Activated naive CD4-positive, alpha-beta T cell treated with anti-CD3 and anti-CD28 coated beads, Interleukin-2, amount 50 U/mL, for 72 hours (primary cell): ENCODE measurements at places on chromosomes 4 and X.

- no peak for DNase-seq
These were observed 30.6 kb upstream of the MCF2 start for GRCh38 chrX:139738581-139738980.

DNA sequence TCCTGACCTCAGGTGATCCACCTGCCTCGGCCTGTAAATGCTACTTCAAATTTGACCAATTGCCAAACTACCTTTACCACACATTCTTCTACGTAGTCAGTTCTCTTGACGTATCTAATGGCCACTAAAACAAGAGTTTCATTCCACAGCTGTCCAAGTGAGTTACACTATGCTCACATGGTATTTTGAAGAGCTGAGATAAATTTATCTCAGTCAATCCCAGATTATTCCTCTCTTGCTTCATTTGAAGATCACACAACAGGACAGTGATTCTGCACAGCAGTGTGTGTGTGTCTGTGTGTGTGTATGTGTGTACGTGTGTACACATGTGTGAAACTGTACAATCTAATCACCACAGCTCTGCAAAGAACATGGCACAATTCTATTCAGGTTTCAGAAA lies 133.4 kb downstream of the APBB2 start:
- no peak for DNase-seq

- DNase-seq, result no peak
These were observed 255.6 kb upstream of the JADE1 start for GRCh38 chr4:128553686-128554515.

- no peak for DNase-seq
These were observed 42.7 kb upstream of the CLNK start for GRCh38 chr4:10727140-10727880.

DNA sequence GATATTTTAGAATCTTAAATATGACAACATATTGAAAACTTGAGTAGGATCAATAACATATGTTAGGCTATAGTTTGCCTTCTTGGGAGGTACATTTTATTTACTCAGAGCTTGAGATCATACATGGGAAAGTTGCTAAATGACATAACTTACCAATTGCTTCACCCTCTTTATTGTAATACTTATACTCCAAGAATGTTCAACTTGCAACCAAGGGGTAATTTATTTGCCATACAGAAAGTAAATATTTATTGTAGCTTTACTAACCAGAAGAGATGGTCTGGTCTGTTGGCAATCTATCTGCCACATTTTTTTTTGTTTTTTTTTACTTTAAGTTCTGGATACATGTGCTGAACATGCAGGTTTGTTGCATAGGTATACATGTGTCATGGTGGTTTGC lies 426.6 kb downstream of the ARHGAP24 start:
- no peak for DNase-seq

- DNase-seq, result no peak
These were observed 11.8 kb downstream of the TCEAL1 start for GRCh38 chrX:103640401-103641155.

GRCh38 chrX:63746278-63746677 lies 38.7 kb downstream of the ARHGEF9 start:
- DNase-seq, result no peak

GRCh38 chrX:106891762-106892460 lies 11.2 kb downstream of the RIPPLY1 start:
- no peak for DNase-seq

- DNase-seq, result no peak
These were observed 792.9 kb upstream of the HTR2C start for GRCh38 chrX:113790987-113791386.

GRCh38 chr4:1170976-1171310 lies 1.4 kb downstream of the SPON2 start:
- DNase-seq, result no peak

DNA sequence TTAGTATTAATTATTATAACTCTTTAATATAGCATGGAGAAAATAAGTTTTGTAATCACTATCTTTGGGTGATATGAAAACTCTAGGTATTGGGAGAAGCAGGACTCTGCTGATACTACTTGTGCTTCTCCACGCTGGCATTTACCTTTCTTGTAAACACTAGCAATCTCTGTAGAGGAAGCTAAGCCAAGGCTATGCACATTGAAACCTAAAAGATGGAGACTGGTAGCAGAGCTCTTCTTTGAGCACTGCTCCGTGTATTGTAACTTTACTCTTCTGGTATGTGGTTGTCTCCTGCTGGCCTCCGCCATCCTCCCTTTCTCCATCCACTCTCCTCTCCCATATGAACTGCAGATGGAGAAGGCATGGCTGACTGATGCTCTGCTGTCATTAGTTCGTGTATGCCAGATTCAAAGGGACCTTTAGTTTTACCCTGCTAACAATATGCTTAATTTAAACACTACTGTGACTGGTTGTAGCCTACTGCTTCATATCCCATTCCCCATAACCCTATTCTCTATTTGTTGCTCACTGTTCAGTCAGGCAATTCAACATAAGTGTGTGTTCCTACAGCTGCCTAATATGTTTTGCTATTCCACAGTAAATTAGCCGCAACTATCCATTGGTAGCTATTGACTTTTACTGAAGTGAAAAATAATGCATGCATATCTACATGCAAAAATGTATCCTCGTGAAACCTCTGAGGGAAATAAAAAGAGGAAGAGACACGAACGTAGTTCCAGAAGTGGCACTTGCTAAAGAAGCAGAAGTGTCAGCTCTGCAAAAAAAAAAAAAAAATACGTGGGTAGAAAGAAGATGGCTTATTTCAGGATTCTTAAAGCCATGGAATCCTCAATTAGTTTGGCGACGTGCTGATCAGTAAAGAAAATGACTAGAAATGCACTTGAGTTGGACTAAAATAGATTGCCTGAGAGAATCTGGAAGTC lies 55.6 kb upstream of the CCSER1 start:
- no peak for DNase-seq

GRCh38 chrX:119290476-119290875 lies 54.4 kb downstream of the PGRMC1 start:
- no peak for DNase-seq

DNA sequence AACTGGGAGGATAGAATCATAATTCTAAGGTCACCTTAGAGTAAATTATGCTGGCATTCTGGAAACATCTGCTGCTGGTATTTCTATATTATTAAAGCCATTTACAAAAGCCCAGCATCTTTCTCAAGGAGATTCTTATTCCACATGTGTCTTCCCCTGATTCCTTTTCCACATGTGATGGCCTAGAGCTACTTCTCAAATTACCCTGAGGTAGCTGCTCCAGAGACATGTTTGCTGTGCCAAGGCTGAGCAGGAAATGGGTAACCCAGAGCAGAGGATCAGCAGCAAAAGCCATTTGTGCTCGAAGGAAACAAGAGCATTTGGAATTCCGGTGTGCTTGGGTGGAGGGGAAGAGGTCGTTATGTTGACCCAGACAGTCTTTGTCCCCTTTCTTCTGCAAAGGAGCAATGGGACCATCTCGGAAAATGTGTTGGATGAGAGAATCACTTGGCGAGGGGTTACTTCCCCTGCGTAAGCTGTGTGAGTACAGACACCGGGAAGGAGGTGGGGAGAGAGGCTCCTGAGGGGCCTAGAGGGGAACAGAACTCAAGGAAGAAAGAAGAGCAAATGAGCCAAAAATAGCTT lies 24.6 kb downstream of the TSC22D3 start:
- no peak for DNase-seq

DNA sequence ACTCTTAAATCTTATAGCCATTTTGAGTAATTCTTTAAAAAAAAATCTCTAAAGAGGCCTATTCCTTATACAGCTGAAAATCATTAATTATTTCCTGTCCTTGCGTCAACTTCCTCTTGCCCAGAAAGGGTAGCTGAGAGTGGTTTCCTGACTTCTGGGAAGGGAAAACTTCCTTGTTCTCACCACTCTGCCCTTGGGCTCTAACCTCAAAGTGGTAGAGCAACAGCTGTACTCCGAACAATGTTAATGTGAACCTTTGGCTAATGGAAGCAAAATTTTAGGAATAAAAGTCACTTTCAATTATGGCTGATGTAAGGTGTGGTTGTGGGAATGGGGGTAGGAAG lies 15.3 kb downstream of the KLHL2 start:
- no peak for DNase-seq

- no peak for DNase-seq
These were observed 104.6 kb downstream of the TMEM144 start for GRCh38 chr4:158314756-158315487.

- no peak for DNase-seq
These were observed 5.1 kb upstream of the WDR1 start for GRCh38 chr4:10121568-10122208.
